ENCODE measurements at places on chromosomes 4 and X.

GRCh38 chr4:86388252-86388651, 28.4 kb upstream of the MAPK10 start:
- DNase-seq = no peak

DNA sequence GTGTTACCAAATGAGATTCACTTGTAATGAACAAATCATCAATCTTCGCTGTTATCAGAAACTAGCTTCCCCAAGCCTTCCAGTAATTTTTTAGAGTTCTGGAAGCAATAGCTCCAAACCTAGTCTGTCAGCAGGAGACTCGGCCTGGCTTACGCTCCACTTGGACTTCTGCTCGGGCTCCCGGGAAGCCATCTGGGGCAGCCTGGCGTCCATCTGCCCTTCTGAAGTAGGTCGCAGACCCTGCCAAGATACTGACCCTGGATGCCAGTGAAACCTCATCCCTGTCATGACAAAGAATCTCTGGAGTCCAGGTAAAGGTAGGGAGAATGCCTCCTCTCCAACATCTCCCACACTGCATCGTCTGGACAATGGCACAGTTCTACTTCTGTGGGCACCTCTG, 493.8 kb upstream of the ZFP42 start:
- no peak for DNase-seq

DNA sequence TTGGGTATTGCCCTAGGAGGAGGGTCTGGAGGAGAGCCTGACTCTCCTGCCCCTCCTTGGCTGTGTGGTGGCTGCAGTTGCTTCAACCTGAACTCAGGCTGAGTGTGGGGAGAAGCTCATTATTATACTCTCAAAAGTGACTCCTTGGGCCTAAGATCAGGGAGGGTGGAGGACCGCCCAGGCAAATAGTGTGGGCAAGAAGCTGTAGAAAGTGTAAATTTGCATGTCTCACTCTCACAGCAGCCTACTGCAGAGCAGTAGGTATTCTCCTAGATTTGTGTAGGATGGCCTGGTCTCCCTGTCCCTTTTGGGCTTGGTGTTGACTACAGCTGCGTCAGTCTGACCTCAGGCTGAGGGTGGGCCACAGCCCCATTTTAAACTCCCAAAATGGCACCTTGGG, 156.1 kb downstream of the ZNF330 start:
- DNase-seq = no peak

GRCh38 chrX:29587107-29587506, 628.3 kb upstream of the MAGEB2 start:
- no peak for DNase-seq

DNA sequence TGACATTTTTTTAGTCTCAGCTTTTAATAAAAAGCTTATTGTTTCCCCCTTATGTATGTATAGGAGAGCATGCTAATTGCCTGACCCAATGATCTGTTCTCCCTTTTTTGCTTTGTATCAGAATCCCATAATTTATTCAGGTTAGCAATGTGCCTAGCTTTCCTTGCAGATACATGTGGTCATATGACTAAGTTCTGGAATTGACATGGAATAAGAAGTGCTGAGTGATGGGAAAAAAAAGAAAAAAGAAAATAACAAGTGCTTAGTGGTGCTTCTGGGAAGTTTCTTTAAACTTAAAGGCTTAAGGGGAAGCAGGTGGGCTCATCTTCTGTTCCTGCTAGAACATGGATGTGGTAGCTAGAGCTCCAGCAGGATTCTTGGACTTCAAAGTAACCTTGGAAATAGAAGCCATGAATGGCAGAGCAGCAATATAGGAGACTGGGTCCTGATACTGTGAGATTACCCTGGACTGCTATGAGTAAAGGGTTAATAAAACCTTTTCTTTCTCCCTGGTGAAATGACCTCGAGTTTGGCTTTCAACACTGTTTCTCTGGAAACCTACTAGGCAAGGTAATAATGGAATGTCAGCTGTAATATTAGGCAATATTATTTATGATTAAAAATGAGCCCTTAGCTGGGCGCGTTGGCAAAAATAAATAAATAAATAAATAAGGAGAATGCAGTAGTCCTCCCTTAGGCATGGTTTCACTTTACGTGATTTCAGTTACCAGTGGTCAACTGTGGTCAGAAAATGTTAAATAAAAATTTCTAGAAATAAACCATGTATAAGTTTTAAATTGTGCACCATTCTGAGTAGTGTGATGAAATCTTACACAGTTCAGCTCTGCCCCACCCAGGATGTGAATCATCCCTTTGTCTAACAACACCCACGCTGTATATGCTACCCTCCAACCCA, 16.7 kb upstream of the RBM41 start:
- no peak for DNase-seq

DNA sequence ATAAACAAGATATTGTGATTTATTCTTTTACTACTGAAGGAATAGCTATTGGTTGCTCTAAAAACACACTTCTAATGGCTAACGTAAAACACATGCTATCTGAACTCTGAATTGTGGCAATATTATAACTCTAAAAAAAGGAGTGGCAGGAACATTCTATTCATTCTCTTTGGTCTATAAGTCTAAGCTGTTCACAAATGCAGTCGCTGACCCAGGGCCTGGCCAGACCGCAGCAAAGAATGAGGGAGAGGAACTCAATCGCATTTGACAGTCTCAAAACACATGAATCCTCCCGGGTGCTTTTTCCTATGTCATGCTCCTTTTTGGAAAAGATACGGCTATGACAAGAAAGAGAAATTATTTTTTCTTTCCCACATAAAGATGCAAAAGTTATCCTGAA, 651.6 kb upstream of the PITX2 start:
- DNase-seq = no peak

GRCh38 chr4:150116506-150116905, 38.3 kb downstream of the DCLK2 start:
- DNase-seq = no peak

DNA sequence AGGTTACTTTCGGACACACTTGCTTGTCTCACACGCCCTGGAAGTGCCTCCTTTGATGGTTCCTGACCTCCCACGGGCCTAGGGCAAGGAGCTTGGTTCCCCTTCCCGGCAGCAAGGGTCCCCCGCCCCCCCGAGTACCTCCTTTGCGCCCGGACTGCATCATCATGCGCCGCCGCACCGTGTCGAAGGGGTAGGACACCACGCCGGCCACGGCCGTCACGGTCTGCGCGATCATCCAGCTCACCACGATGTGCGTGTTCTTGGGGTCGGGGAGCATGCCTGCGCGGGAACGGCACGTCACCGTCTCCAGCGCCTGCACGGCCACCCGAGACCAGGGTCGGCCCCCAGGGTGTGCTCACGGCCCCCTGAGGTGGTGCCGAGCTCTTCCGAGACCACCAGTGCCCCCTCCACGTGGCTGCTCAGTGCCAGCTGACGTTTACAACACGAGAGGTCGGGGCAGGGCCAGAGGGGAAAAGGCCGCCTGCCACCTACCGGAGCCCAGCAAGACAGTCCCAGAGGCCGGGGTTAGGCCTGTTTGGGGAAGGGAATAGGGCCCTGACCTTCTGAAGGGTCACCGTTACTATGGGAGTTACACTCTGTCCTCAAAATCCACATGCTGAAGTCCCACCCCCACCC, 4.7 kb downstream of the SLC25A6 start:
- DNase-seq = no peak

DNA sequence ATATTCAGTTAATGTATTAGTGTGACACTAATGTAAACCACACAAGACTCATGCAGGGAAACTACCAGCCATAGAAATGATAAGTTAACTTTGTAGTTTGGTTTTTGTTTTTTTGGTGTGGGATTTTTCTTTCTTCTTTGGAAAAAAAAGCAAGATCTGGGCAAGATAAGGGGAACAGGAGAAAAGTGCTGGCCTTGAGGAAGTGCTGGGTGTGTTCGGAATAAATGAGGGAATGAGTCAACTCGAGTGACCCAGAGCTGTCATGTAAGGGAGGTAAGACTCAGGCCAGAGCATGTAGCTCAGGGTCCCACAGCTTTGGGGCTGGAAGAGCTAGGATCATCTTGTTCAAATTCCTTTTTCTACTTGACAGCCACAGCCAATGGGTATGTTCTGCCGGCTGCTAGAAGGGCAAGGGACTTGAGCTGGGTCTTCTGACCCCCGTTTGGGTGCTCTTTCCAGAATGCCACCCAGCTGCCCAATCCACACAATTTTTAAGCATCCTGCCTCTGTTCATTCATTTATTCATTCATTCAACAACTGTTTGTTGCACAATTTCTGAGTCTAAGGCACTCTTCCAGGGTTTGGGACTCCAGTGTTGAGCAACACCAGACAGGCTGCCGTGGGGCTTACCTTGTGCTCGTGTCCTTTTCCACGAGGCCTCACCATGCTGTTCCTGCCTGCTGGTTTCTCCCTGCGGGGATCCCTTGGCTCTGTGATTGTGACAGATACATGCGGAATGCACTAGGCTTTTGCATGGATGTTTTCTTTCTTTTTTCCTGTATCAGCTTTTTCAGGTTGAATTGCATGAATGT, 54.5 kb downstream of the CLDN34 start:
- no peak for DNase-seq

GRCh38 chr4:119623025-119623424, 5.6 kb downstream of the PDE5A start:
- no peak for DNase-seq

Measured in GF-D8 (cell line).